Astrocyte of the hippocampus (primary cell): ENCODE measurements at places on chromosomes 16 and 17.

DNA sequence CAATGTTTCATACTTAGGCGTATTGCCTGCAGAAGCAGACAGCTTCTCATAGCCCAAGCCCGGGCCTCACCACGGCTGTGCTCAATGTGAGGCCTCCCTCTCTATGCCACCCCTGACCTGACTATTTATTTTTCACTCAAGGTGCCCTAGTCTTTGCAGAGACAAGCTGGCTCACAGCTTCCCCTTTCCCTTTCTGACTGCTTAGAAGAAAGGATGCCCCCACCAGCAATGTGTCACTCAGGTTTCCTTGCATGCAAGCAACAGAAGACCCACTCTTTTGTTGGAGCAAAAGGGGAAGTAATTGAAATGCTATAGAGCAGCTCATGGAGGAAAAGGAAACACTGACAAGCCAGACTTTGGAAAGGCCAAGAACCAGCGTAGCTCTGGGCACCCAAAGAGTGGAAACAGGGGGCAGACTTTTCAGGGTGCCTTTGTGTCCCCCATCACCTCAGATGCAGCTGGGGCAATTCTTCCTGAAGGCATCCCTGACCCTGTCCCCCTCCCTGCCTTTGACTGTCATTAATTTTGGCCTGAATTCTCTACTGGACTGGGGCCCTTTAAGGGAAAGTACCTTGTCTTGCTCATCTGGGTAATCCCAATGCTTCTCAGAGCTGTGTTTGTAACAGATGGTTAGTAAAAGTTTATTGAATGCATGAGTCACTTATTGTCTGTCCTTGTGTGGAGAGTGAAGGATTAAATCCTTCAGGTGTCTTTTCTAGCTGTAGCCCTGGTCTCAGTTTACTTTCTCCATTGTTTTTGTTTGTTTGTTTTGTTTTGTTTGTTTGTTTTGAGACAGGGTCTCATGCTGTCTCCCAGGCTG is 17.8 kb downstream of the RGS9 start:
- DNase-seq: no peak

- DNase-seq: no peak
Observed at GRCh38 chr17:78892936-78893379, 10.0 kb downstream of the CEP295NL start.

GRCh38 chr16:54930005-54930868 is at the start of gene IRX5:
IRX5 (plus strand) TSS chr16:54930865; CDS start chr16:54931199, 334 bp downstream.
- peak; percentile 96 for DNase-seq

DNA sequence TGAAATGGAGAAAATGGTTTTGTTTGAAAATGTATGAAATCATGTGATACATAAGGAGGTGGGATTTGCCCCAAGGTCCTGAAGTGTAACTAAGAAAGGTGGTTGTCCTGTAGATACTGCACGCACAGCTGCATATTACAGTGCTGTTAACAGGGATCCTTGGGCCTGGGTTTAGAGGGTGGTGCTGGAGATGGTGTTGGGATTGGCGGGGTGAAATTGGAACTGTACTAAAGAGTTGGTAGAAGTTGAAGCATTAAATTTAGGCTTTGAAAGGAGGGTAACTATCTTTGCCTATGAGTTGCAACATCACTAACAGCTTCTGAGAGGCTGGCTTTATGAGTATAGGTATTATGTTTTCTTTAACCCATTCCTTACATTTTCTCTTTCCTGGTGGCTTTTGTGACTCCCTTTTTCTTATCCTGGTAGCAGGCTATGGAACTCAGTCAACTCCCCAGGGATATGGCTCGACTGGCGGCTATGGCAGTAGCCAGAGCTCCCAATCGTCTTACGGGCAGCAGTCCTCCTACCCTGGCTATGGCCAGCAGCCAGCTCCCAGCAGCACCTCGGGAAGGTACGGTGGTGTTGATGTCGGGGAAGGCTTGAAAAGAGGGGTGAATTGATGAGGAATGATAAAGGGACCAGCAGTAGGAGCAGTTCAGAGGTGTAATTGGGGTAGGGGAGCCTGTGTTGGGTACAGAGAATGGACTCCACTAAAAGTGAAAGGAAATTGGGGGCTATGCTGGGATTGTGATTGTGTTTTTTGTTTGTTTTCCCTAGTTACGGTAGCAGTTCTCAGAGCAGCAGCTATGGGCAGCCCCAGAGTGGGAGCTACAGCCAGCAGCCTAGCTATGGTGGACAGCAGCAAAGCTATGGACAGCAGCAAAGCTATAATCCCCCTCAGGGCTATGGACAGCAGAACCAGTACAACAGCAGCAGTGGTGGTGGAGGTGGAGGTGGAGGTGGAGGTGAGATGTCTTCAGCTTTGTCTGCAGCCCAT is 3.8 kb downstream of the FUS start:
- no peak for DNase-seq

- DNase-seq: no peak
Observed at GRCh38 chr17:73718912-73719311, 74.7 kb upstream of the SDK2 start.

GRCh38 chr16:86117756-86118155 is 218.8 kb downstream of the IRF8 start:
- no peak for DNase-seq

DNA sequence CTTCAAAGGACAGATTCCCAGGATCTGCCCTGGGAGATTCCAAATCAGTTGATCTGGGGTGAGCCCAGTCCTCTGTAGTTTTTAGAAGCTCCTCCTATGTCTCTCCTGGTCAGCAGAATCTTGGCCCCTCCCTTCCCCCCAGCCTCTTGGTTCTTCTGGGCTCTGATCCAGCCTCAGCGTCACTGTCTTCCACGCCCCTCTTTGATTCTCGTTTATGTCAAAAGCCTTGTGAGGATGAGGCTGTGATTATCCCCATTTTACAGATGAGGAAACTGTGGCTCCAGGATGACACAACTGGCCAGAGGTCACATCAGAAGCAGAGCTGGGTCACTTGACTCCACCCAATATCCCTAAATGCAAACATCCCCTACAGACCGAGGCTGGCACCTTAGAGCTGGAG is 840 bp upstream of the CDH5 start:
- DNase-seq: peak; percentile 42

GRCh38 chr17:58991718-58992331 is 114.9 kb downstream of the TRIM37 start:
- DNase-seq: peak; percentile 86

DNA sequence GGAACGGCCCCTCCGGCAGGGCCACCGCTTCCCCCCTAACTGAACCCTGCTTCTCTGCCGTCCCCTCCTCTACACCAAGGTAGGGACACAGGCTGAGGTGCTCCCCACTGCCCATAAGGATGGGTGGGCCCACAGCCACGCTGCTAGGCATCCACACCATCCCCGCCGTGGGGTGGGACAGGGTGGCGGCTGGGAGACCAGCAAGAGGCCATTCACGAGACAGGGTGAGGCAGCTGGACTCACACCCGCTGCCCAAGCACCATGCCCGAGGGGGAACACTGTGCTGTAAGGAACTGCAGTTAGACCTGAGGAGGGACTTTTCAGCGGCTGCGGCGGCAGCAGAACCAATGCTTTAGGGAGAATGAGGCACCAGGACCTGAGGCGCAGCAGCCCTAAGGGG is 47.5 kb upstream of the RRN3 start:
- DNase-seq: peak; percentile 2

- DNase-seq: no peak
Observed at GRCh38 chr16:58086381-58087208, 42.6 kb downstream of the CFAP20 start.

DNA sequence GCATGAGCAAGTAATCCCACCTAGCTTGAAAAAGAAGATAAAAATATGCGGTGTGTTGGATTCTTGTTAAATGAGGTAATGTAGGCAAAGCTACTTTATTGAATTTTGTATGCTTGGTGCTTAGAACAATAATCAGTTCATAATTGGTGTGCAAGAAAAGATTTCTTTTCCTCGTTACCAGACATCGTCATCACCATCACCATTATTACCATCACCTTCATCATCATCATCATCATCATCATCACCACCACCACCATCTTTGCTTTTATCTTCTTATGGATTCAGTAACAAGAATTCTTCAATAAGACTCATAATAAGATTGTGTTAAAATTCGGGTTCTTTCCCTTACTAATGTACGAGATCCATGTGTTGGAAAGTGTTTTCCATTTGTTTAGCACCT is 173.7 kb downstream of the RBFOX1 start:
- DNase-seq: no peak

GRCh38 chr16:57704011-57704904 is 9.7 kb downstream of the DRC7 start:
- no peak for DNase-seq

GRCh38 chr17:40265337-40265736 is 22.3 kb upstream of the CDC6 start:
- no peak for DNase-seq

GRCh38 chr16:47995354-47995753 is 160.4 kb downstream of the ABCC12 start:
- no peak for DNase-seq

DNA sequence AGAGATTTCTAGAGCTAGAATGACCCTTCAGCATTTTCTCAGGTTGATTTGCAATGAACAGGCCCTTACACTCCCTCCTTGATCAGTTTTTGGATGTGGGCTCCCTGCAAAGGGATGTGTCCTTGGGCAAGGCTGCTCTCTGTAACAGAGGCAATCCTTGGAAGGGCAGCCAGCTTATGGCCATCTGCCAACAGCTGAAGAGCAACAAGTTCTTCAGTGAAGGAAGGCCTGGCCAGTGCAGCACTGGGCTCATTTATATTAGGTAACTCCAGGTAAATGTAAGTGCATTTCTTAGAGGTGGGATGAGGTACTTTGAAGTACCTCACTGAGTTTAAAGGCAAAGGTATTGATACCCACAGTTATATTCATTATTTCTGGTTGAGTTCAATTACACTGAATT is 114.3 kb upstream of the KCNJ16 start:
- no peak for DNase-seq

DNA sequence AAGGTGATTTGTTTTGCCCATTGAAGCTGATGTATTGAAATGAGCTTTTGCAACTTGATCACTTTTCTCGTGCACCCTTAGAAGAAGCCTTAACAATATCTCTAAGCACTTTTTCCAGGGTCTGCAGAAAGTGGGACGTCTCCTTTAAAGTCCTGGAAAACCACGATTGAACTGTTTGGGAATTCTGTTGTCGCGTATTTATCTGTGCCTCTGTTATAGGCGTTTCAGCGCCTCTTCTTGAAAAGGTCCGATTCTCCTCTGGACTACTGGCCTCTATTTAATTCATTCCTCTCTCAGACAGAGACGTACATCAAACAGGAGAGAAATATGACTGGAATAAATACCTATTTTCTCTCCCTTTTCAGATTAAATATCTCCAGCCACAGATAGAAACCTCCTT is 262.4 kb upstream of the PSMD7 start:
- no peak for DNase-seq

- no peak for DNase-seq
Observed at GRCh38 chr16:11047057-11047456, 102.7 kb downstream of the CLEC16A start.

DNA sequence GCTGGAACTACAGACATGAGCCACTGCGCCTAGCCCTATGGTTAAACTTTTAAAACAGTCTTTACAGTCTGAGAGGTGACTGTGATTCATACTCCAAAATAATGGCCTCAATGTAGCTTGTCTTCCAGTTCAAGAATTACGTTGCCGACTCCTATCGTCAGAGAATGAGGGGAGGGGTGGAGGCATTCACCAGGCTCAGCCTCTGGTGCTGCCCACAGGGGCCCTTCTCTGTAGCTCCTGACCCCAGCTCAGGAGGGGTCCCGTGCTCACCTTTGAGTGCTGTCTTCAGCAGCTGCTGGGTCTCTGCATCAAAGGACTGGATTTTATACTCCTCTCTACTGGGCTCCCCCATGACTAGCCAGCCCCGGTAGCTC is 1.2 kb downstream of the MIF4GD start:
- DNase-seq: peak; percentile 19

DNA sequence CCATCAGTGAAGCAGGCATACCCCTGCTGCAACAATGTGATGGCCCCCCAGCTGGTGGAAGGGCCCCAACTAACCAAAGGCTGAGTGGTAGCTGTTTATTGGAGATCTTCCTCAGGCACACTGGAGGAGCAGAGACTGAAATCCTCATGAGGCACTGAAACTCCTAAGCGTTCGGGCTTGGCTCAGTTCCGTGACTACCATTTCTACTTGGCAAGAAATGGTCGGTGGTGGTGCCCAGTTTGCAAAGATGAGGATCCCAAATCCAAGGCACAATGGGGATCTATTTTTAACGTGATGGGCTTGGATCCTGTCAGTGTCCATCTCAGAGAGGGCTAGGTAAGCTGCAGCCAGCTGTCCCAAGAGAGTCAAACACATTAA is 82.8 kb downstream of the TNFRSF13B start:
- DNase-seq: no peak

DNA sequence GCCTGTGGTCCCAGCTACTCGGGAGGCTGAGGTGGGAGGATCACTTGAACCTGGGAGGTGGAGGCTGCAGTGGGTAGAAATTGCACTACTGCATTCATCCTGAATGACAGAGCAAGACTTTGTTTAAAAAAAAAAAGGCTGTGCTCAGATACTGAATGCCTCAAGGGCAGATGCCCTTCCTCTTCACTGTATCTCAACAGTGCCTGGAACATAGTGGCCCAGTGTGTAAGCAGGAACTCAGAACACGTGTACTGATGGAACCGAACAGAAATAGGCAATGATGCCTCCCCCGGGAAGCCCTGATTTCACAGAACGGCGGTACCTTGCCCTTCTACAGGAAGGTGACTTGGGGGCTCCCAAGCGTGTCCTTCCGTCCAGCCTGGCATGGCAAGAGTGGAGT is 46.8 kb downstream of the PLXDC1 start:
- DNase-seq: no peak

DNA sequence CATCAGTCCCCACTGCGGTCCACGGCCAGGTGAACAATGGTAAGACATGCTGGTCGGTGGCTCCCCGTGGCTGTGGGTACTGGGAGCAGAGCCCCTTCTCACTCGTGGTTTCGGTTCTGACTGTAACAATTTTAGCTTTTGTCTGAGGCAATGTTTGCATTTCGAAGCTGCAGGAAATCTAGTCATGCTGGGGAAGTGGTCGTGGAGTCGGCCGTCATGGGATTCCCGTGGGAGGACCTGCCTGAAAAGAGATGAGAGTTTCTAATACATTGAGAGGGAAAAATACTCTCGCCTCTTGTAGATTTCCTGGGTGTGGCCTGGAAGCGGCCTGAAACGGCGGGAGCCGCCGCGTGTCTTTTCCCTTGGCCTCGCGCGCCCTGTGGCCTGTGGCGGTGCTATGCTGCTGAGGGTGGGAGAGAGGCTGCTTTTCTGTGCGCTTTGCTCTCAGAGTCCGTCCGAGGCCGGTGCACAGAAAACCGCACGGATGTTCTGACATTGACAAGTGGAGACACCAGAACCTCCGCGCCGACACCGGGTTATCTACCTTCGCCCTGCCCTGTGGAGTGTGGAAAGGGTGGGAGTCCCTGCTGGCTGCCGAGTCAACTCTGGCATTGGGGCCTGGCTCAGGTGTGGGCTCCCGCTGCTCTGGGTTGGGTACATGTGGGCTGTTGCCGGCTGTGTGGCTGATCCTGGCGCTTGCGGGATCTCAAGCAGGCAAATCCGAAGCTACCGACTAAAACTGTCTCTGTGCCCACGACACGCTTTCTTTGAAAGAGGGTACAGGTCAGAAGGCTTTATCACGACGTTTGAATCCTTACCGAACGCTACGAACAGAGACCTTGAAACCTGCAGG is 60.8 kb downstream of the WDR45B start:
- no peak for DNase-seq

- DNase-seq: no peak
Observed at GRCh38 chr16:88287219-88287618, 95.5 kb upstream of the ZNF469 start.

GRCh38 chr16:23187341-23187740 is 4.8 kb downstream of the SCNN1G start:
- DNase-seq: no peak
